Psoas muscle (tissue), 8 donors: ENCODE measurements at places on chromosomes 1 and 21. TPM values are rescaled to one million over a fixed set of nuclear protein-coding genes. Genes with fewer than 3 reads are reported as not detected.

The BATF3 gene
- total RNA-seq = 0.84 TPM

- DNase-seq = no peak
Measured at GRCh38 chr1:69524015-69524414, 43.7 kb upstream of the LRRC7 start.

GRCh38 chr21:46069166-46069565, 28.7 kb upstream of the COL6A2 start:
- DNase-seq = peak; percentile 15

DNA sequence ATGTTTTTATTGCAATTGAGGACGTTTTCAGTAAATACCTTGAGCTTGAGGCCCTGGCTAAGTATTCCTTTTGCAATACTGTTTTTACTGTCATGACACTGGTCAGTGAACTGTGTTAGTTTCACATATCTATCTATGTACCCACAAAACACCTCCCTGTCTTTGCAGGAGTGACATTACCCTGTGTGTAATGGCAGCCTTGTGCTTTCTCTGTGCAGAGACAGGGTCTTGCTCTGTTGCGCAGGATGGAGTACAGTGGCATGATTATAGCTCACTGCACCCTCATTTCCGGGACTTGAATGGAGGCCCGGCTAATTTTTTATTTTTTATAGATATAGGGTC, 8.9 kb downstream of the YBX1 start:
- no peak for DNase-seq

- DNase-seq = no peak
Measured at GRCh38 chr21:30382201-30382600, 10.1 kb upstream of the KRTAP13-2 start.

The PIGK gene
- 10.2 TPM for total RNA-seq

The AVPR1B gene
- total RNA-seq = not detected

- no peak for DNase-seq
Measured at GRCh38 chr21:16004086-16004485, 274.3 kb downstream of the USP25 start.

DNA sequence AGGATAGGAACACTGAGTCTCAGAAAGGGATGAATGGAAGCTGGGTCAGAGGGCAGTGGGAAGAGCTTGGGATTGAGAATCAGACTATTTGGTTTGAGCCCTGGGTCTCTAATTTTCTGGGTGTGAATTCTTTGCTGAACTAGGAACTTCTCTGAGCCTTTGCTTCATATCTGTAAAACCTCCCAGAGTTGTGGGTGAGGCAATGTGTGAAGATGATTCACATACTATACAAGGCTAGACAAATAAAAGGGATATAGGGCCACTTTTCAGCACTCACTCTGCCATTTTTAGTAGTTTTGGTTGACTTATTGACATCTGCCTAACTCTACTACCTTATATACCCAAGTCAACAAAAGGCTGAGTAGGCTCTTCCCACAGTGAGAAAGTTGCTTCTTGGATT, 77.7 kb upstream of the JUN start:
- DNase-seq = no peak

- no peak for DNase-seq
Measured at GRCh38 chr1:202154766-202155477, 5.5 kb downstream of the PTPN7 start.

GRCh38 chr1:21721295-21721985, 52.3 kb upstream of the RAP1GAP start:
- DNase-seq = no peak

The ATP1A2 gene
- 1,040 TPM for total RNA-seq

DNA sequence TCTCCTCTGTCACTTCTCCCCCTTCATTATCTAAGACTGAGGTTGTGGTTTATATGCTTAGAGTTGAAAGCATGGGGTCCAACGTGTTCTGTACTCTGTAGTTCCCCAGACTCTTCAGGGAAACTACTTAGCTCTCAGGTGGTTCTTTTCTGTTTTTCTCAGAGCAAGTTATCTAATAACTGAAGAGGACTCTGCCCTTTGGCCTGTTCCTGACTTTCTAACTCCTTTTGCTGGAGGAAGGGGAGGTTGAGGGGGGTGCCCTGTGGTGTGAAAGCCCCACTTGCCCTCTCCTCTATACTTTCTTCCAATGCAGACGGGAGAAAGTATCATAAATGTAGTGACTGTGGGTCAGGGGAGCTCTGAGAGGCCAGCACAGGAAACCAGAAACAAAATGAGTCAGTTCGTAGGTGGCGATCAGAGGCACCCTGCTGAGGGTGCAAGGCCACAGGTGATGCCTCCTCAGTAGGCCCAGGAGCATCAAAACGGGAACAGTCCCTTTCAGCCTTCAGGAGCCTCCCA, 5.0 kb downstream of the SLC25A44 start:
- no peak for DNase-seq

- DNase-seq = peak; percentile 69
Measured at GRCh38 chr1:234585330-234586055, 24.5 kb downstream of the IRF2BP2 start.
